Breast epithelium (tissue), 4 donors: ENCODE measurements at places on chromosomes 4 and X.

- no peaks in the 10 kb centered on the region for H3K36me3 ChIP-seq
- no peaks in the 10 kb centered on the region for H3K4me1 ChIP-seq
- no peak overlapping the region for H3K27ac ChIP-seq
- H3K4me3 ChIP-seq, result no peak overlapping the region
- no peak for DNase-seq
- H3K27me3 ChIP-seq, result no peaks in the 10 kb centered on the region
Measured at GRCh38 chr4:183758061-183758757, 99.1 kb downstream of the TRAPPC11 start.

- no peak overlapping the region for H3K4me3 ChIP-seq
- DNase-seq, result peak; percentile 35
- H3K36me3 ChIP-seq, result peaks cover 16% of the 10 kb centered on the region
Measured at GRCh38 chr4:5812506-5813229, 80.2 kb downstream of the CRMP1 start.

DNA sequence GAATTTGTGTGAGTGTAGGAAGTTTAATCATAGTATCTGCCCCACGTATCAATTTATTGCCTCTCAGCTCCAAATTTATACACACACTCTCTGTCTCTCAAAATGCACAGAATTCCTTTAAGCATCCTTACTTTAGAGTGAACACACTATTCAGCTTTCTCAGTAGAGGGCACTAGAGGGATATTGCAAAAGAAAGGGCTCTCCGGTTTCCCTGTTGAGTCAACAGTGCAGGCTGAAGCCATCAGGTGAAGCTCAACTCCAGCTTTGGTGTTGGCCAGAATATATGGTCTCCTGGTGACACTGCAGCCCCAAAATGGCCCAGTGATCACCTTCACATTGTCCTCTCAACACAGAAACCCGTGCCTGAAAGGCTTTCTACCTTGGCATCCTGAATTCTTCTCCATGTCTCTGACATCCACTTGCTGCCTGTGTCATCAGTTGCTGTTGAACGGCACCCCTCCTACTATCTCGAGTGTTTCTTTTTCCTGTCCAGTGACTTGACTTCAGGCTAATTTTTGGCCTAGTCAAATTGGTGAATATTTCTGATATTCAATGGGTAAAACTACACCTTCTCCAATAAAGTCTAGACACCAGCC is 670.5 kb downstream of the GABRG1 start:
- H3K36me3 ChIP-seq, result no peaks in the 10 kb centered on the region
- H3K27me3 ChIP-seq, result no peaks in the 10 kb centered on the region
- no peaks in the 10 kb centered on the region for H3K4me1 ChIP-seq
- no peak overlapping the region for H3K4me3 ChIP-seq

DNA sequence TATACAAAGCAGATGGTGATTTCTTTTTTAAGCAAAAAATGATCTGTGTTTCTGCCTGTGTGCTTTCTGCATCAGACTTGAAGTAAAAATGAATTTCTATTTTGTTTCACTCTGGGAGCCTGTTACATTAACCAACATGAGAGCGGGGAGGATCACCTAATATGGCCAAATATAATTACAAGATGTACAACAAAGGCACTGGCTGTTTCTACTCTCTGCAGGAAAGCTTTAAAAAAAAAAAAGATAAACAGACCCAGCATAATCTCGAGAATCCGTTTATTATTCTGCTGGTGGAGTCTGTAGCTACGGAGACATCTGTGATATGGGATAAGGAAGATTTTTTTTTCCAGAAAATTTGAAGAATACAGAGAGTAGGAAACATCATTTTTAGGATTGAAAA is 103.6 kb downstream of the COMMD8 start:
- no peaks in the 10 kb centered on the region for H3K36me3 ChIP-seq
- H3K4me1 ChIP-seq, result no peaks in the 10 kb centered on the region
- DNase-seq, result no peak
- no peak overlapping the region for H3K27ac ChIP-seq
- no peaks in the 10 kb centered on the region for H3K27me3 ChIP-seq

GRCh38 chrX:9832811-9833210 is 46.6 kb downstream of the SHROOM2 start:
- H3K27me3 ChIP-seq, result no peaks in the 10 kb centered on the region
- no peaks in the 10 kb centered on the region for H3K36me3 ChIP-seq
- H3K4me1 ChIP-seq, result no peaks in the 10 kb centered on the region
- H3K27ac ChIP-seq, result no peak overlapping the region
- no peak overlapping the region for H3K4me3 ChIP-seq
- DNase-seq, result no peak

DNA sequence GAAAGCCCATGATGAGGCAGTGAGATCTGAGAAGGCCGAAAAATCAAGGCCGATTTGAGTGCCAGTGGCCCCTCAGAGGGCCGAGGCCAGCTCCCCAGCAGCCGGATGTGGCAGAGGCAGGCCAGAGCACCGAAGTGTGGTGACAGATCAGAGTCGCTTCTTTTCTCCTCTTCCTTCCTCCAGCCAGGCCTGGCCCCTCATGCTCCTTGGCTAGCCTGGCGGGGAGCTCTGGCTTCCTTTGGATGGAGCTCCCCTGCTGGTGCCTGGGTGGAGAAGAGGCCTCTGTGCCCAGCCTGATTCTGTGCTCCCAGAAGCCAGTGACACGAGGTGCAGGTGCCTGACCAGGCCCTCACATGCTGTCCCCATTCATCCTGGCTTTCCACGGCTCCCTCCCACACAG is 127.2 kb upstream of the PABPC4L start:
- H3K4me1 ChIP-seq, result no peaks in the 10 kb centered on the region
- no peak for DNase-seq
- no peak overlapping the region for H3K27ac ChIP-seq
- H3K27me3 ChIP-seq, result no peaks in the 10 kb centered on the region
- H3K4me3 ChIP-seq, result no peak overlapping the region

- no peaks in the 10 kb centered on the region for H3K36me3 ChIP-seq
- no peak overlapping the region for H3K4me3 ChIP-seq
- H3K4me1 ChIP-seq, result no peaks in the 10 kb centered on the region
- H3K27ac ChIP-seq, result no peak overlapping the region
Measured at GRCh38 chr4:123659262-123659661, 262.7 kb downstream of the SPRY1 start.

GRCh38 chrX:54357414-54358377 is at the start of gene WNK3:
Gene WNK3, minus strand, starts transcription at chrX:54358046.
- H3K4me3 ChIP-seq, result peak within 1 kb of the TSS; percentile 48
- H3K27ac ChIP-seq, result peak within 1 kb of the TSS; percentile 90
- no peaks in the 10 kb centered on the region for H3K36me3 ChIP-seq
- peaks cover 34% of the 10 kb centered on the region for H3K27me3 ChIP-seq
- no peaks in the 10 kb centered on the region for H3K4me1 ChIP-seq

GRCh38 chr4:147339100-147339499 is 141.8 kb upstream of the EDNRA start:
- H3K27ac ChIP-seq, result no peak overlapping the region
- no peak for DNase-seq
- no peak overlapping the region for H3K4me3 ChIP-seq
- H3K27me3 ChIP-seq, result no peaks in the 10 kb centered on the region
- no peaks in the 10 kb centered on the region for H3K4me1 ChIP-seq
- H3K36me3 ChIP-seq, result no peaks in the 10 kb centered on the region

DNA sequence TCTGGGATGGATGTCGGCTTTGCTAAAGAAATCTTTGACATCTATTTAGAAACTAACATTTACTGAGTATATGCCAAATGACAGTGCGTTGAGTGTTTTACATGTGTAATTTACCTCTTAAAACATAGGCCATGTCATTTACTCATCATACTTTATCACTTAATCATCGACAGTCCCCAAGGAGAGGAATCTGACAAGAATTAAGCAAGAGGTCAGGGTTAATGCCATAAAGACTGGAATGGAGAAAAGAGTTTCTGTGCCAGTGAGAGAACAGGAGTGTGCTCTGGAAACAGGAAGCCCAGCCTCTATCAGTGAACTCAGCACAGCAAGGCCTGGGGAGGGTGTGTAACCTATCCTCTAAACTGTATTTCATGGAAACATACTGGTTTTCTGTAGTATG is 28.0 kb upstream of the AMOT start:
- no peak overlapping the region for H3K27ac ChIP-seq
- no peaks in the 10 kb centered on the region for H3K36me3 ChIP-seq
- no peaks in the 10 kb centered on the region for H3K27me3 ChIP-seq
- DNase-seq, result no peak
- H3K4me1 ChIP-seq, result no peaks in the 10 kb centered on the region

DNA sequence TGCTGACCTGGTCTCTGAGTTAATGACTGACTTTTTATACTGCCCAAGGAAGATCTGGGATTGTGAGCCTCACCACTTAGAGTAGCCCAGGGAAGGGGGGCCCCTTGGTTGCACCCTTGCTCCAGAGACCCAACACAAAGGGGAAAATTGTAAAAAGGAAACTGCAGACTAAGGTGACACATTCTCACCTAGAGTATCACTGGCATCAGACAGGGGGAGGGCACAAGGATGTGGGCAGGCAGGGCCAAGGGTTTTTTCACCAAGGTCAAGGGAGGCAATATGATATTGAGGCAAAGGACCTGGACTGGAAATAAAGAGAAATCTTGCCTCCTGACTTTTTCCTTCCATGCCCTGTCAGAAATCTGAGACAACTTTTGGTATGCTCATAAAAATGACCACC is 386.2 kb upstream of the FGF16 start:
- H3K4me1 ChIP-seq, result no peaks in the 10 kb centered on the region
- H3K27ac ChIP-seq, result no peak overlapping the region
- DNase-seq, result no peak
- H3K27me3 ChIP-seq, result peaks cover 9% of the 10 kb centered on the region

DNA sequence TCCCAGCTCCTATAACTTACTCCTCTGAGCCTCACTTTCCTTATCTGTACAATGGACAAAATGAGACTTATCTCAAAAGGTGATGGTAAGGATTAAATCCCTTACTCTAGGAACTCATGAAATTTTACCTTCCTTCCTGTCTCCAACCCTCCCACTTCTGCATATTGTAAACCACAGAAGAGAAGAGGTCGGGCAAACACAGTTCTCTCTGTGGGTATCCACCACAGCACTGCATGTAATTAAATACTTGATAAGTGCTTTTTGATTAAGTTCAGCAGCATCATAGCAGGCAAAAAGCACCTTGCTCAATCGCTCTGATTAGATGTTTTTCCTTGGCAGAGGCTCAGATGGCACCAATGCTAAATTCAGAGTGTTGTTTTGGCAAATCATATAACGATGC is 17.3 kb upstream of the TMEM192 start:
- H3K27ac ChIP-seq, result no peak overlapping the region
- H3K36me3 ChIP-seq, result no peaks in the 10 kb centered on the region
- no peaks in the 10 kb centered on the region for H3K4me1 ChIP-seq
- H3K4me3 ChIP-seq, result no peak overlapping the region
- no peaks in the 10 kb centered on the region for H3K27me3 ChIP-seq

GRCh38 chrX:76555816-76556215 is 128.3 kb downstream of the MAGEE1 start:
- H3K4me3 ChIP-seq, result no peak overlapping the region
- no peaks in the 10 kb centered on the region for H3K4me1 ChIP-seq
- no peak for DNase-seq
- H3K27me3 ChIP-seq, result no peaks in the 10 kb centered on the region

DNA sequence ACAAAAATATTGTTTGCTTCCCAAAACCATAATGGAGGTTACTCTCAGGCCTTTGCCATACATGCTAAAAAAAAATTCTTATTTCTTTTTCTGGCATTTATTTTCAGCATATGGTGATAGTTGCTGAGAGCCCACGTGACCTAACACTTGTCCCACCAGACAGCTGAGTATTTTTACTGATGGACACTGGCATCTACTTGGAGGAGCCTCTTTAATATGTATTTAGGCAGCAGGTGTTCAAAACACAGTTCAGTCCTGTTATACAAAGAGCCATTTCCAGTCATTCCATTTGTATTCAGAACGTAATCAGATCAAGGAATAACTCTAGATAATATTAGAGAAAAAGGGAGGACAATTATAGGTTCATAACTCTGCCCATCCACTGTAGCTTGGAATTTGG is 95.5 kb downstream of the CXCL13 start:
- H3K4me3 ChIP-seq, result no peak overlapping the region
- no peaks in the 10 kb centered on the region for H3K4me1 ChIP-seq
- no peaks in the 10 kb centered on the region for H3K27me3 ChIP-seq
- no peak for DNase-seq

DNA sequence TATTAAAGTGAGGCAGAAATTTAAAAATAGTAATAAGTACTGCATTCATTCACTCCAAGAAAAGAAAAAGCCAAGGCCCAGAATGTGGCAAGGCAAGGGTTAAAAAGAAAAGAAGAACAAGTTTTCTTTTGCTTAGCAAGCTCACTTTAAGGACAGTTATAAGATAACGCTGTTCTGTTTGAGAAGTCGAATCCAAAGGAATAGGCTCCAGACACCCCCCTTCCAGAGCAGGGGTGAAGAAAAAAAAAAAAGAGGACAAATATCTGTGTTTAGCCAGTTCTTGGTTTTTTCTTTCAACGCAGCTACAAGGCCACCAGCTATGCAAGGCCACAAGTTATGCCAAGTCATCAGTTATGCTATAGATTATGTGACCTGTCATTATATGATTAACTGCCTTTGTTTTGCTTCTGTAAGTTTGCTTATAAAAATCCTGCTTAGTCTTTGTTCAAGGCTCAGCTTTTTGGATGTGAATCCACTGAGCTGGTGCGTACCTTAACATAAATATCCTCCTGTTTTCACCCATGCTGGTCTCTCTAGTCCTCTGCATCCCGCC is 1.4 kb downstream of the GRK4 start:
- no peaks in the 10 kb centered on the region for H3K27me3 ChIP-seq
- peaks cover 6% of the 10 kb centered on the region for H3K4me1 ChIP-seq
- no peak for DNase-seq
- peak overlapping the region; percentile 93 for H3K4me3 ChIP-seq
- H3K36me3 ChIP-seq, result no peaks in the 10 kb centered on the region

DNA sequence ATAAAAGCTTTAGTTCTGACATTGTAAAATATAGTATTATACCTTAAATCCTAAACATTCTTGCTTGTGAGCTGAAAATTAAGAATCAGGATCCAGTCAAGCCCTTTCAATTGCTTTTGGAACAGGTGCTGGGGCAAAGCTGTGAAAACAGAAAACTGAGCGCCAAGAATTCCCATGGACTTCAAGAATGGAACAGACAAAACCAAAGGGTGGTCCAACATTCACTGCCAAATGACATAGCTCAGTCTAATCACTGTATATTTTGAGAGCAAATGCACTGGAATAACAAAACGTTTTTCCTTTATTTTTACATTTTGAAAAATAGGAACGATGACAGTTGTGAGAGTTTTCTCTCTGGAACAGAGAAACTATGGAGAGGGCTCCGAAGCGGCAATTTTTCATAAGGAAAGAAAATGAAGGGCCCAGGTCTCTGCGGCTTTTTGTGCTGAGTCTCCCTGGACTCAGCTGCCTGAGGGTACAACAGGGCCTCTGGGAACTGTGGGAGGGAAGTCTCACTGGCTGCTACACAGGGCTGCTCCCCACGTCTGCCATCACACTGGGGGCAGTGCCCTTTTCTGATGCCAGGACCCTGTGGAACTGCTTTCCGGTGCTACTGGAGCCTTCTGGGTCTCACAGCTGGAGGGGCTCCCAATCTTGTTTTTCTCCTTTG is 56.0 kb upstream of the BMPR1B start:
- DNase-seq, result no peak
- no peaks in the 10 kb centered on the region for H3K4me1 ChIP-seq
- no peak overlapping the region for H3K27ac ChIP-seq
- no peak overlapping the region for H3K4me3 ChIP-seq
- H3K27me3 ChIP-seq, result no peaks in the 10 kb centered on the region
- no peaks in the 10 kb centered on the region for H3K36me3 ChIP-seq
